ENCODE measurements at places on chromosomes 7 and 10.
A peak's percentile ranks its signal among the peaks of the same experiment; 100 is the strongest.

GRCh38 chr10:7243873-7244272, 167.0 kb downstream of the SFMBT2 start:
- no peak for DNase-seq

GRCh38 chr7:79452495-79453265, 787 bp downstream of the MAGI2 start:
- DNase-seq = no peak

DNA sequence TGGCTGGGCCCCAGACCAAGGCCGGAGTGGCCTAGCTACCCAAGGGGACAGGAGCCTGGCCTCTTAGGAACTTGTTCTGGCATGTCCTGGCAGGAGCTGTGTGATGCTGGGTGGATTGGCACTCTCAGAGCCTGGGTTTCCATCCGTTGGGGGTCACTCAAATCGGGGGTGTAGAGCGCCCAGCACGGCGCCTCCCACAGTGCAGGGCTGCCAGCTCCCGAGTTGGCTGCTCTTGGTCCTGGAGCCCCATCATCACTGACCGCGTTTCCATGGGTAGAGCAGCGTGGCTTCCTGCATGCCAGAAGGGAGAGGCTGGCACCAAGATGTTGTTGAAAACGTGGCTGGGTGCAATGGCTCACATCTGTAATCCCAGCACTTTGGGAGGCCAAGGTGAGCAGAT, 70.3 kb downstream of the UNCX start:
- no peak for DNase-seq

GRCh38 chr7:35463176-35463700, 209.3 kb upstream of the TBX20 start:
- DNase-seq = no peak

GRCh38 chr10:75782463-75783248, 351.2 kb downstream of the LRMDA start:
- no peak for DNase-seq

DNA sequence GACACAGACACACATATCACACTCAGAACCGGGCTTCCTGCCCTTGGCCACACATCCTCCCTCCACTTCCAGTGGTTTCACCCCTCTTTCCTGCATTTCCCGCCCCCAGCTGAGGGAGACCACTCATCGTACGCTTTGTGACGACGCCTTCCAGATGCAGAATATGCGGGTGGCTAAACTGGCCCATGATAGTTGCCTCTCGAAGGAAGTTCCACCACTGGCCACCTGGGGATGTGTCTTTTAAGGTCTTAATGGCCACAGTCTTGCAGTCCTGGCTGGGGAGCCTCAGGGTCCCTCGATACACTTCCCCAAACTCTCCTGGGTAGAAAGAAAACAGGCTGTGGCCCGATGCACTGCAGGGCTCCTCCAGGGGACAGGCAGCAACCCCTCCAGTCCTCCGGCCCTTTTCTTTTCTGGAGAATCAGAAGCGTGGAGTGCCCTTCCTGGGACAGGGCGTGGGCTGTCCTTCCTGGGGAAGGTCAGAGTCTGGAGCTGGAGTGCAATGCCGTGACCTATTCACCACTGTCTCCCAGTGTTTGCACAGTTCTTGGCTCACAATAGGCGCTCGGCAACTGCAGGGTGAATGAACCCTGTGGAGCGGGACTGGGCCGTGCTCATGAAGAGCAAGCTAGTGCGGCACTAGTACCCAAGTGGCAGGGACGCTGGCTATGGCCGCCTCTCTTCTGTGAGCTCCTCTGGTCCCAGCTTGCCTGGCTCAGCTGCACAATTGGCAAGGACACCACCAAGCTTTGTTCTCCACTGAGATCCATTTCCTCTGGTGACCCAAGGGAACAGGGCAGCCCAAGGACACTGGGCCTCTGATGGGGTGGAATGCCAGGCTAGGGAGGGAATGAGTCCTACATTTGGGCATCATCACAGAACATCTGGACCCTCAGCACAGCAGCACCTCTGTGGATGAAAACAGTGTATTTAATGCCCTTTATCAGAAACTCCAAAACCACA, 13.2 kb downstream of the EPHA1 start:
- DNase-seq = no peak

DNA sequence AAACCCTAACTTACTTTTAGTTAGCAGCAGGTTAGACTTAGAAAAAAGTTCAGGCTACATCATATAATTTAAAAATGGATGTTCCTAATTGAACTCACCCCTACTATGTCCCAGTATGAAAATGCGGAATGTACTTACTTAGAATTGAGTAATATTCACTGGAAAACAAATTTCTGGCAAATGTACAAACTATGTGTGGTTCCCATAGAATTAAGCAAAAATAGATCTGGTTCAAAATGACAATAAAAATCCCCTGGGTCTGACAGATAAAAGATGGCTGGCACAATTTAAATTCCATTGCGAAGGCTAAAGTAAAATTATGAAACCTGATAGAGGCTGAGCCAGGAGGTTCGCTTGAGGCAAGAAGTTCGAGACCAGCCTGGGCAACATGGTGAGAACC, 42.4 kb upstream of the PRKAR2B start:
- no peak for DNase-seq

GRCh38 chr7:95246831-95247370, 77.4 kb downstream of the PON1 start:
- peak; percentile 9 for DNase-seq

DNA sequence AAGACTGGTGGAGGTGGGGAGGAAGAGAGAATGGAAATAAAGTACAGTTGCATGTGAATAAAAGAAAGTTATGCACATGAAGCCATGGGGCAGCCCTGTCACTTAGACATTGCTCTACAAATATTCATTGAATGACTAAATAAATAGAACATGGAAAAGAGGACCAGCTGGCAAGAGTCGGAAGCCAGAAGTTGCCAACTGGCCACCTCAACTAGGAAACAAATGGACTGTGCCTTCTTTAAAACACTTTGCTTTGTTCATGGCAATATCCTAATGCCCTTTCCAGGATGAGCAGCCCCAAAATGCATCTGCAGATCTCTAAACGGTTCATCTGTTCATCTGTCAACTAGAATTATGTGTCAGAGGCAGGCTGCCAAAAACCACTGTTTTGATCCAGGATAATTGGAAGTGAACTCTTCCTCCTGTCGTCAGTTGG, 157.3 kb downstream of the NOC3L start:
- no peak for DNase-seq

DNA sequence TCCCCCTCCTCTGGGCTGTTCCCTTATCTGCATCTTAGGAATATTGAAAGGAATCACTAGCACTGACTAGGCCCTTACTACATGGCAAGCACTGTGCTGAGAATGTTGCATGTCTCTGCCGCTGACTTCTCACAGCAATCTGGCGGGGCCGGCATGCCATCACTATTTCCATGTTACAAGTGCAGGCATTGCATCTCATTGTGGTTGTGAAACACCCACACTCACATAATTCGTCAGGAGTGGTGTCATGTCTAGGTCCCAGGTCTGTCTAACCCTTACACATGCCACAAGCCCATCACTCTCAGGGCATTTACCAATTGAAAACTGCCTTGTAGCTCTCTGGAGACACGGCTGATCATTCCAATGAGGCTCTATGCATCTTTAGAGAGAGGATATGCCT, 8.5 kb upstream of the IL2RA start:
- DNase-seq = no peak

- DNase-seq = no peak
These were observed 118.3 kb upstream of the THSD7A start for GRCh38 chr7:11950281-11950680.

- peak; percentile 44 for DNase-seq
These were observed 160.7 kb upstream of the ZNF32 start for GRCh38 chr10:43809211-43809930.

Data from T1000 (cell line).